ENCODE measurements at places on chromosomes 7 and 10.

DNA sequence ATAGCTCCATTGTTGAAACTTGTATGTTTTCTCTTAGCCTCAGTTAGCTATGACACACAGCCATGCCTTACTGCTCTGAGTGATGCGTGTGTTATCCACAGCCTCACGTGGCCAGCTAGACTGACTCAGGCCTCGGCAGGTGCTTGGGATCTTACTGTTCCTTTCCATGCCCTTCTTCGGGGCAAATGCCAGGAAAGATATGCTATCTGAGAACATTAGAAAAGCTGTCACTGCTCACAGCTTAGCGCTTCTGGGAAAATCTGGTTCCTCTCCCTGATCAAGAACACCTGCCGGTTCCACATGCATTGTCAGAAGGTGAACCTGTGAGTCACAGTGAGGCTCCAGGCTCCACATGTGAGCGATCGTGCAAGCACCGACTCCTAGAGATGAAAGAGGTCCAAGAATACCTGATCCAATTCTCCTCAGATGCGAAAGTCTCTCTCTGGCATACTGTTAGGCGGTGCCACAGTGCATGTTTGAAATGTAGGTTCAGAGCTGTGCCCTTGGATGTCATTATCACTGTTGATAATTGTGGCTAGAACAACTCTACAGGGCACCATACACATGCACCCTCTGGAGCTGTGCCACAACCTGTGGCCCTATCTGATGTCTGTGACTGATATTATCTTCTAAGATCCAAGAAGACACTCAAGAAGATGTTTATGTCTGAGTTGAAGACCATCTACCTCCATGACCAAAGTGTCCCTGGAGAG is 247.8 kb upstream of the IGFBP3 start:
- DNase-seq, result no peak

DNA sequence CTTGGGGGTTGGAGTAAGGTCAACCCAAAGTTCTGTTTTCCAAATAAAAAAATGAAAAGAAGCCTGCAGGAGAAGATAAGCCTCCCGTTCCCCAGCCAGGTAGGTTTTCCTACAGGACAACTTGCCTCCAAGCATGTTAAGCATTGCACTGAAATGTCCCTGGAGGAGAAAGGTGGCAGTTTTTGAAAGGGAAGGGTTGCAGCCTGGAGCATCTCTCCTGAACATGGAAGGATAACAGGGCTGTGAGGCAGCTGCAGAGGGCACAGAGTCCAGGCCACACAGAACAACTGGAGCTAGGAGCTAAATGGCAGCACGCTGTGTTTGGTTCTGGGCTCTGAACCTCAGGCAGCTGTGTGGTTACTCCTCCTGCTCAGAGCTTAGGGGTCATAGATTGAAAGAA is 452.9 kb downstream of the TCERG1L start:
- DNase-seq, result no peak

DNA sequence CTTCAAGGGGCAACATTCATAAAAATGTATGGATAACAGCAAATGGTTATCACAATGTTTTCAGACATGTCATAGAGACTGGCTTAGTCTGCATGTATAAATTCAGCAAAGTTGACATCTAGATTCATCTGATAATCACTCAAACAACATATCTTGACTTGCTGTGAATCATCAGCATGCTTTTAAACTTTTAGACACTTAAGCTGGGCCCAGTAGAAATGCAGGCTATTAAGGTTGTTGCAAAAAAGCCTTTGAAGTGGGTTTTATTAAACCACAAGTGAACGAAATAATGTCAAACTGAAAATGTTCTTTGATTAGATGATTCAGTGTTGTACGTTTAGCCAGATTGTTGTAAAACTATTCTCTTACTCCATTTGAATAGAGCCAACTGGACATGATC is 759.6 kb downstream of the NXPH1 start:
- DNase-seq, result no peak

DNA sequence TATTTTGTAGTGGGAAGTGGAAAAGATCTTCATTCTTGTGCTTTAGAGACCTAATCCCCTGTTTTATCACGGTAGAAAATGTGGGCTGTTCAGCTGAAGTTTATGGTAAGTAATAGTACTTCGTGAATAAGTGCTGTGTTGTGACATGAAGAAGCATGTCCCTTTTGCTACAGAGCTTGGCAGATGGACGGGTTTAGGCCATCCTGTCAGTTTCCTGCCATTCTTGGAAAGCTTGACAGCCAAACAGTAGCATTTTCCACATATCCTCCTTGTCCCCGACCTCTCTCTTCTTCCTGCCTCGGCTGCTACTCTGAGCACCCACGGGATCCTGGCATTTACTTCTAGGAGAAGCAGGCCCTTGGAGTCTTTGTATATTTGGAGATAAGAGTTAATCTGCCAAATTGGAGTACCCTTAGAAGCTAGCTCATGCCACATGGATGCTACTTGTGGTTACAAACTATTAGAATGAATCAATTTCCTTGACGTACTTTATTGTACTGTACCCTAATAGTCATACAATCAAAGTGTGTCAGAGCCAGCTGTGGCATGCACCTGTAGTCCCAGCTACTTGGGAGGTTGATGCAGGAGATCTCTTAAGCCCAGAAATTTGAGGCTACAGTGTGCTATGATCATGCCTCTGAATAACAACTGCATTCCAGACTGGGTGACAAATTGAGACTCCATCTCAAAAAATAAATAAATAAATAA is 39.2 kb downstream of the PNLIPRP3 start:
- no peak for DNase-seq

Measured in stimulated activated CD4-positive, alpha-beta T cell treated with anti-CD3 and anti-CD28 coated beads, Interleukin-4, amount 100 ng/mL, for 4 hours (primary cell).